ENCODE measurements at places on chromosomes 2 and 18.

DNA sequence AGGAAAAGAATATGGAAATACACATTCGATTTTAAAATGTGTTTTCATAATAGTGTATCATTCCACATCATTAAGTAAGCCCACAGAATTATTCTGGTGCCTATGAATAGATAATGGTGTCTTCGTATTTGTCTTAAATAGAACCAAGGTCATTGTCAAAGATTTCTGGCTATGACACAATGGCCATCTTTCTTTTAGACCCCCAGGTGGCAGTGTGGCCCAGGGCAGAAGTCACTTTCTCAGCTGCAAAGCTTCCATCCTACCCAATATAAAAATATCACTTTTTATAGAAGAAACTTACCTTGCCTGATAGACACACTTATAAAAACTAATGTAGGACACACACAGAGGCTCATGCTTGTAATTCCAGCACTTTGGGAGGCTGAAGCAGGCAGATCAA, 57.5 kb downstream of the ZRANB3 start:
- no peak for DNase-seq

DNA sequence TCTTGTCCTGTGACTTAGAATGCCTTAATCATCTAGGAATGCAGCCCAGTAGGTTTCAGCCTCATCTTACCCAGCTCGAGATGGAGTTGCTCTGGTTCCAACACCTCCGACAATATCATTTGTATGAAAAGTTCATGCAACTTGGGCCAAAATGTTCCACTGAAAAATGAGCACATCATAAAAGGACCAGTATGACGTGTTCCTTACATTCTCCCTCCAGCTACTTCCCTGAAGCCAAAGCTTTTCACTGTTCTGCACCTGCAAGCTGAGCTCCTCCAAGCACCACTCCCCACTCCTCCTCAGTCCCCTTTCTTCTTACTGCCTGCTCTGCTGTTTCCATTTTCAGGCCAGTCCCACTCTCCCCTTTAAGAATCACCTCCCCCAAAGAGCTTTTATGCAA, 23.1 kb downstream of the TMEM182 start:
- DNase-seq: no peak

DNA sequence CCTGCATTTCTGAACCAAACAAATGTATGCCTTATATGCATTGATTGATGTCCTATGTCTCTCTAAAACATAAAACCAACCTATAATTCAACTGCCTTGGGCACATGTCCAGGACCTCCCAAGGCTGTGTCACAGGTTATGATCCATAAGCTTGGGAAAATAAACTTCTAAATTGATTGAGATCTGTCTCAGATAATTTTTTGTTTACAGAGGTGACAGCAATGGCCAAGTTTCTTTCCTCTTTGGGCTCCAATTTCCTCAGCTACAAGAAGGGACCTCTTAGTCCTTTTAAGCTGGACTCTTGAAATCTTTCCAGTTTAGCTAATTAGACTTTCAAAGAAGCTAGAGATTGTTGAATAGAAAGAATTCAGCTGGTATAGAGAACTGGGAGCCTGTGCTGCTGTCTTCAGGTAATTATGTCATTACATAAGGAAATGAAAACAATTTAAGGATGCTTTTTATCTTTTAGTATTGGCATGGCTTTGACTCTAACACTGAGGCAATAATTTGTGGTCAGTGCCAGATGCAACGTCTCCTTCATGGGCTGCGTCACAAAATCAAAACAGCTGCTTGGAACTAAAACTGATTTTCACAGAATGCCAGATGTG, 412.1 kb upstream of the TRIB2 start:
- no peak for DNase-seq

DNA sequence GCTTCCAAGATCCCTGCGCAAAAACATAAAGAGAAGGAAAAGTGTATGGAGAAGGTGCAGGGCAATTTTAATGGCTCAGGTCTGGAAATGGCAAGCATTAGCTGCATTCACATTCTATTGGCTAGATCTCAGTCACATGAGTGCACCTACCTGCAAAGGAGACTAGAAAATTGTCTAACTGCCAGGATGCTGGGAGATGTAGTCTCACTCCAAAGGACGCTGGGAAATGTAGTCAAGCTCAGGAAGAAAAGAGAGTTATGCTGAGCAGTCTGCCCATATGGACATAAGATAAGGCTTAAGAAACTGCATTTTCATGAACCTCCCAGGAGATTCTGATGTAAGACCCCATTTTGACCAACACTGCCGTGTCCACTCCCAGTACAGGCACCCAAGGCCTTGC, 9.5 kb upstream of the KLHL29 start:
- DNase-seq: no peak

All from esophagus squamous epithelium (tissue), 5 donors.